Stimulated activated CD4-positive, alpha-beta T cell treated with anti-CD3 and anti-CD28 coated beads, Interleukin-1b, Interleukin-23, amount 100 ng/mL, for 1 hour (primary cell): ENCODE measurements at places on chromosomes 1 and 21.

DNA sequence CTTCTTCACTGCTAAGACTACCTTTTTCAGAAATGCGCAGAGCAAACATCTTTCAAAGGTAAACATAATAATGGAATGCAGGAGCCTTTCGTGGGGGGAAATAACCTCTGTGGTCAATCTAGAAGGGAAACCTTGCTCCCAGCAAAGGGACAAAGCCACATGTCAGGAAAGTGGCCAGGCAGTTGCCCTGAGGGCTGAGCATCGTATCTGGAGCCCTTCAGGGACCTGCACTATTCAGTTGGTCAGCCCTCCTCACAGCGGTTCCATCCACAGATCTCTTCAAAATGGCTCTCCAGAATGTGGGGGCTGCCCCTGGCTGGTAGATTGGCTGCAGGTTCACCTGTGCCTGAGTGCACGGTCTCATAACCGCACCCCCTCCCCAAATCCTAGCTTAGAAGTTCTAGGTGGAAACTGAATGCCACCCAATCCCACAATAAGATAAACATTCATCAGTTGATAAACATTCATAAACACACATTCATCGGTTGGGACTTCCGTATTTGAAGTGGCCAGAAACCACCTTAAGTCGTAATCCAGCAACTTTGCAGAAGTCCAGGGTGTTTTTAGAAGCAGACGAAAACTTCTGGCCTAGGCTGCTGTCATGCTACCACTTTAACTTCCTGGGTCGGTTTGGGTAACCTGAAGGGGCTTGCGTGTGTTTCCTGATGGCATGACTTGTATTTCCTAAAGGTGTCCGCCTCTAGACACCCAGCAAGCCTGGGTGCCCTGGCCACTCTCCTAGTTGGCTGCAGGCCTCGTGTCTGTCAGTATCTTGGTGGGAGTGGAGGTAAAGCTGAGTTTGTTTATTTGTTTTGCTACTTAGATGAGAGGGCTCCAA is 50.5 kb downstream of the RASSF5 start:
- DNase-seq, result no peak

GRCh38 chr1:5297180-5297885 is 642.9 kb downstream of the AJAP1 start:
- DNase-seq, result no peak

- no peak for DNase-seq
Measured at GRCh38 chr1:195618287-195618686, 990.0 kb downstream of the KCNT2 start.

DNA sequence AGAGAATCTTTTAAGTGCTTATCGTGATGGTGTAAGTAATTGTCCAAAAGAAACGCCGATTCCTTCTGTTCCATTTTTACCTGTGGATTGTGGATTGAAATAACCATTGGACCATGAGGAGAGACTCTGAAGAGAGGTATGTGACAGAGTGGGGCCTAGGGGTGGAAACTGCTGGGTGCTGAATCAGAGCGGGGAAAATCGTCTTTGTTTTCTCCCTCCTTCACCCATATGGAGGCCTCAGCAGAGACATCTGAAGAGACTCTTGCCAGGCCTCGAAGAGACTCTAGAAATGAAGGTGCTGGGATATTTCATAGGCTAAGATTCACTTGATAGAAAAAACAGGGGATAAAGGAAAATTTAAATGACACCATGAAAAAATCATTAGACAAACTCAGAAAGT is 1327.0 kb downstream of the BRINP3 start:
- DNase-seq, result no peak

- no peak for DNase-seq
Measured at GRCh38 chr1:166813508-166814223, 25.6 kb upstream of the POGK start.

DNA sequence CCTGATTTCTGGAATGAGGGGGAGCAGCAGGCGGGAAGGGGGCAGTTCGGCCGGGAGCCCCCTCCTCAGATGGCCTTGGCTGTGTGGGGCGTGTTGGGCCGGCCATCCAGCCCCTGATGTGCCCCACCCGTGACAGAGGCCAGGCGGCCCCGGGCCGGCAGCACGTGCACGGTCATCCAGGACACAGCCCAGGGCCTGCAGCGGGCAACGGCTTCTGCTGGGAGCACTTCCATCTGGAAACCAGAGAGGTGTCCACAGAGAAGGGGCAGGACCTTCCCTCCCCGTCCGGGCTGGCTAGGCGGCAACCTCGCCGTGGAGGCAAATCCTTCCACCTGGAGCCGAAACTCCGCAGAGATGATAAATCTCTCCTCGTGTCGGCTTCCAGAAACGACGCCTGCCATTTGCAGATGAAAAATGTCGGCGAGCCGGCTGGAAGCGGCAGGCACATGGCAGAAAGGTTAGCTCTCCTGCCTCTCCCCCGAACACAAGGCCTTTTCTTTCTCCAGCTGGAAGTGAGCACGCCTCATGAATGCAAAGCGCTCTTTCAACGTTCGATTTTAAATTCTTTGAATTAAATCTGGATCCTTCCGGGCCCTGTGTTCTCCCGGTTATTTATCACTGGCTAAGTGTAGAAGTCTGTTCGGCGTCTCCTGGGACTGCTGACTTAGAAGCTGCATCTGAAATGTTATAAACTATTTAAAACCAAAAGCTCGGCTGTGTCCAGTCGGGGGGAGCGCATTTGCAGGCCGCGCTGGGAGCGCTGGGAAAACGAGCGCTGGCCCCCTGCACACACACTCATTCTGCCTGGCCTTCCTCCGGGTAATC is 9.4 kb upstream of the ACTRT2 start:
- no peak for DNase-seq
